ENCODE measurements at places on chromosomes 1 and 21.

DNA sequence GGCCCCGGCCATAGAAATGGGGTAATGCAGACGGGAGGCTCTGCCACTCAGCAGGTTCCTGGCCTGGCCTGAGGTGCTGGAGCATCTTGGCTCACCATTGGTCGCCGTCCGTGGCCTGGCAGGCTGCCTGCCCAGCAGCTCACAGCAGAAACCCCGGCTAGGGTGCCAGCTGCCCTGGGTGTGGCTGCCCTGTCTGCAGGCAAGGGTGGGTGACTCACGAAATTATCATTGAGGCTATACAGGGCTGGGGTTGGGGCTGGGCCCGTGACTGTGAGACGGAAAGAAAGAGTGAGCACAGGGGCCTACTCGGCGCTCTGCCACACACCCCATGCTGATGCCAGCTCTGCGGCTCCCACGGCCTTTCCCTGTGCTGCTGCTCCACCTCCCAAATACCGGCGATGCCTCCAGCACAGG is 8.0 kb upstream of the PKP1 start:
- DNase-seq: no peak

DNA sequence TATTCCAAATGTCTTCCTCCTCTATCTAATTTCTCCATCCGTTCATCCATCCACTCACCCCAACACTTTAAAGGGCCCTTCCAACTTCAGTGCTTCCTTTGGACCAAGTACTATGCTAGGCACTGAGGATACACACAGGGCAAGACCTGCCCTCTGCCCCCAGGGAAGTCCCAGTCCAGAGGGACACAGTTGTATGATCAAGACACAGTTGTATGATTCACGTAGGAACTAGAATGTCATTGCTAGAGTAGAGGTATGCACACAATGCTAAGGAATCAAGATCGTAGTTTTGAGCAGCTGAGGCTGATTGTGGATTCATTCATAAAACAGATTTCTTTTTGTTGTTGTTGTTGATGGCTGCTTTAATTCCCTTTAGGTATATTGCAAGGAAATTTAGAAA is 11.6 kb upstream of the IER5 start:
- DNase-seq: no peak

GRCh38 chr1:98741164-98741563 is 79.6 kb downstream of the SNX7 start:
- no peak for DNase-seq

- no peak for DNase-seq
Observed at GRCh38 chr1:115647507-115647906, 5.7 kb downstream of the VANGL1 start.

GRCh38 chr1:104172243-104172681 is 422.6 kb downstream of the AMY1C start:
- DNase-seq: no peak

DNA sequence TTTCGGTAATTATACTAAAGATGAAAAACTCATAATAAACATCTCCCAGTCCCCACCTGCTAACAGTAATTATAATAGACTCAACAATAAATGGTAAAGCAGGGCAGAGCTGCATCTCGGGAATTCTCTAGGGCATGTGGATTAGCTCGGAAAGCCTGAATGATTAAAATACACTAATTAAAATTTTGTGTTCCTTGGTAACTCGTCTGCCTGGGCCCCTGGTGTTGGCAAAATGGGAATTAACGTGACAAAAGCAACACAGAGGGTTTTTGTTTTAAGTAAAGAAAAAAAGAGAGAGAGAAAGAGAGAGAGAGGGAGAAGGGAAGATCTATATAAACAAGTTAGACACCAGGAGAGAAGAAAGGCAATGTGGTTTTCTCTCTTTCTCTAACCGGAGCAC is 62.1 kb downstream of the CASZ1 start:
- DNase-seq: no peak

DNA sequence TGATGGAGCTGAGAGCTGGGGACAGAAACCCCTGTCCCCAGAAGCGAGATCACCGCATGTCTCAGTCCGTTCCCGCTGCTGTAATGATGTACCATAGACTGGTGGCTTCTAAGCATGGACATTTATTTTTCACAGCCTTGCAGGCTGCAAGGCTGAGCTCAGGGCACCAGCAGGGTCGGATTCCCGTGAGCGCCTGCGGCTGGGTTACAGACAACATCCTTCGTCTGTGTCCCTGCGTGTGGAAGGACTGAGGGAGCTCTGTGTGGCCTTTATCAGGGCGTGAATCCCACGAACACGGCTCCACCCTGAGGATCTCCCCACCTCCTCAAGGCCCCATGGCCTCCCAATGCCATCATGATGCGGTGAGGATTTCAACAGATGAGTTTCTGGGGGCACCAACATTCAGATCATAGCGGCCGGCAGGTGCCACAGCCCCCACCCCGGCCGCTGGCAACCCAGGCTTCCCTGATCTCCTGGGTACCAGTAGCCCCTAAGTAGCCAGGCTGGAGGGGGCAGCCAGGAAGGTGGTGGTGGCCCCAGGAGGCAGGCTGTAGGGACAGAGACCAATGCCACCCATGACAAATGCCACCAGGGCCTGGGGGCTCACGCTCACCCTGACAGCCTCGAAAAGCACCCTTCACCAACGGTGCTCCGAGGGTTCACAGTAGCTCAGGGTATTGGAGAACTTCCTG is 104.4 kb downstream of the CRYAA start:
- no peak for DNase-seq

DNA sequence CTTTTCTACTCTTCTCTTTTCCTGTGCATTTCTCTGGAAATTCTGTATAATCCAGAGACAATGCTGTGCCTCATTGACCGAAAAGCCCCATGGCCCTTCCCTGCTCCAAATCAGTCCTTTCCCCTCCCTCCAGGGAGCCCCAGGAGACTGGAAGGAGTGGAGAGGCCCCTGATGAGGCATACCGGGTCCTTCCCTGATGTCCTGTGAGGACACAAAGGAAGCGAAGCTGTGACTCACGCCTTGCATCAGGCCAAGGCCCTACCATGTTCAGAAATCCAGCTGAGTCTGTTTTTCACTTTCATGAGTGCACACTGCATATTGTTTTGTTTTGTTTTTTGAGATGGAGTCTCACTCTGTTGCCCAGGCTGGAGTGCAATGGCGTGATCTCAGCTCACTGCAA is 38.7 kb upstream of the BECN2 start:
- DNase-seq: no peak
